Activated naive CD8-positive, alpha-beta T cell treated with anti-CD3 and anti-CD28 coated beads for 36 hours (primary cell): ENCODE measurements at places on chromosomes 1 and 21. TPM values are rescaled to one million over a fixed set of nuclear protein-coding genes. Genes with fewer than 3 reads are reported as not detected.

PIP5K1A gene
- total RNA-seq = 72.3 TPM

GRCh38 chr1:32767641-32768040 lies 49.5 kb downstream of the YARS1 start:
- H3K36me3 ChIP-seq = no peaks in the 10 kb centered on the region
- no peak for DNase-seq
- no peaks in the 10 kb centered on the region for H3K27me3 ChIP-seq
- no peak overlapping the region for H3K27ac ChIP-seq
- no peaks in the 10 kb centered on the region for H3K4me1 ChIP-seq

DNA sequence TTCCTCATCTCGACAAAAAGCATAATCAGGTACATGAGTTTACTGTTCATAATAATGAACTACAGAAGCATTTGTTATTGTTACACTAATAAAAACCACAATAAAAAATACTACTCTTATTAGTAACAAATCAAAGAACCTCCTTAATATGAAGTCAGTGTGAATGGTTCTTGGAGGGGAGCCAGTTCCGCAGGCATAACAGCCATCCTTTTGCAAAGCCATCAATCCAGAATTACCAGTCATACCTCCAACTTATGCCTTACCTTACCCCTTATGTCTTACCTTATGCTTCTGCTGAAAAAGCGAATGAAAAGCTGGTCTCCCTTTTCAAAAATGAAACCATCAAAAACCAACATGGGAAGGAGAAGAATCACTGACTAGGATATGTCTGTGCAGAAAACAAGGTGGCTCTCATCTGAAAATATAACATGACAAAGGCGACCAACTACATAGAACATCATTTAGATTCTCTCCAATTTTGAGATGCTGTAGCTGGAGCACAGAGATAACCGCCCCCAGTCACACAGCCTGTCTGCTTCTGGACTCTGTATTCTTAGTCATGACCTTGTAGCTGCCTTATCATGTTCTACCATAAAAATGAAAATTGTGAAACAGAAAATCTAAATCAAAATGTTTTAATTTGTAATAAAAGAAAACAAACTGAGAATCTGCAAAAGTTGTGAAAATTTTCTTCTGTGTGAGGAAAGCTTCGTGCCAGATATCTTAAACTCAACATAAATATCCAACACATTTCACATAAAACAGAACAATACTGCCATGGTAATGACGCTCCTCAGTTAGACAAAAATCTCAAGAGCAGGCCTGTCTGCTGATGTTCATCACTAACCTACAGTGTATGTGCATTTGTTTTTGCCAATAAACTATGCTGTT lies 438.2 kb downstream of the SMYD3 start:
- H3K27me3 ChIP-seq = no peaks in the 10 kb centered on the region
- no peak overlapping the region for H3K4me3 ChIP-seq
- no peak overlapping the region for H3K27ac ChIP-seq
- peaks cover 8% of the 10 kb centered on the region for H3K36me3 ChIP-seq

DNA sequence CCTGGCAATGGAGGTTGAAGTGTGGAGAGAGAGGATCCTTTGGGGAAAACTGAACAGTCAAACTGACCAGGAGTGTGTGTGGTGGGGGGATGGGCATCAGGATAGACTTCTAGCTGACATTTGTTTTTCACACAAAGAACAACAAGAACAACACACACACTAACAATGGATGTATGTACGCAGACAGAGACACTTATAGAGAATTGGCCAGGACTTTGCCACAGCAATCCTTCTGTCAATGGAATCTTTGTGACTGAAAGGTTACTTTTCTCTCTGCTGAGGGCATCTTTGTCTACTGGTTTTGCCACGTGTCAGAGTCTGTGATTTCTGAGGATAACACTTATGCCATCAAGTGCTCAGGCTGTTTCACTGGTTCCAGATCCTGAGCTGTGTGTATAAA lies 12.4 kb upstream of the FCGR2A start:
- no peak overlapping the region for H3K4me3 ChIP-seq
- H3K36me3 ChIP-seq = no peaks in the 10 kb centered on the region
- no peak overlapping the region for H3K27ac ChIP-seq
- peaks cover 60% of the 10 kb centered on the region for H3K27me3 ChIP-seq

RGS1 gene
- 9.4 TPM for total RNA-seq

TSPEAR gene
- total RNA-seq = not detected

KRTAP19-3 gene
- total RNA-seq = not detected

GRCh38 chr21:45599146-45599581 lies 44.4 kb upstream of the PCBP3 start:
- H3K27ac ChIP-seq = no peak overlapping the region
- no peaks in the 10 kb centered on the region for H3K36me3 ChIP-seq
- no peaks in the 10 kb centered on the region for H3K27me3 ChIP-seq
- peaks cover 8% of the 10 kb centered on the region for H3K4me1 ChIP-seq

TMPRSS15 gene
- not detected for total RNA-seq

TDRD5 gene
- total RNA-seq = not detected

- DNase-seq = no peak
- no peak overlapping the region for H3K27ac ChIP-seq
- H3K36me3 ChIP-seq = no peaks in the 10 kb centered on the region
Observed at GRCh38 chr1:95903060-95903459, 669.0 kb downstream of the RWDD3 start.

EDARADD gene
- total RNA-seq = 1.6 TPM

DNA sequence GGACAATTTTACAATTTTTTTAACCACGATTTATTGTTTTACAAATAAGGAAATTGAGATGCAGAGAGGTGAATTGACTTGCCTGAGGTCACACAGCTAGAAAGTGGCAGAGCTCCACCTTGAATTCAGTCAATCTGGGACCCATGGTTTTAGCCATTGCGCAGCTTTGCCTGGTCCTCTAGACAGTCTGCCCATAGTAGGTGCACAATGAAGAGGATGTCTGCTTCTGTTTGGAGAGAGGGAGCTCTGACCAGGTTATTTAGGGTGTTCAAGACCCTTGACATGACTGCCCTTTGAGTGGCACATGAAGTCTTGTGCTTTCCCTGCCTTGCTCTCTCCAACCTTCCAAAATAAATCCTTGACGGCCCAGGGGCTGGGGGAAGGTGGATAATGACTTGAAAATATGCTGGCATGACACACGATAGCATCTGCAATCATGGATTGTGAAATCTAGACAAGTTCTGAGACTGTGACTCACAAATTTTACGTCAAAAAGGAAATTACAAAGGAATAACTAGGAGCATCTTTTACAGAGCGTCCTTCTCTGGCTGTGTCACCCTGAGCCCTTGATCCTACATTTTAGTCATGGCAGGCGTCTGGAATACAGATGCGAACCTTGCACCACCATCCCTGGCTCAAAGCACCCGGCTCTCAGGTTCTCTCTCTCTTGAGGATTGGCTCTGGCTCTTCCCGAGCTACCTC lies 26.2 kb upstream of the ID3 start:
- H3K36me3 ChIP-seq = peaks cover 2% of the 10 kb centered on the region
- no peak for DNase-seq
- H3K27ac ChIP-seq = no peak overlapping the region
- H3K4me3 ChIP-seq = no peak overlapping the region
- H3K4me1 ChIP-seq = peaks cover 38% of the 10 kb centered on the region
- H3K27me3 ChIP-seq = no peaks in the 10 kb centered on the region

- DNase-seq = no peak
- H3K36me3 ChIP-seq = no peaks in the 10 kb centered on the region
- no peaks in the 10 kb centered on the region for H3K27me3 ChIP-seq
- no peak overlapping the region for H3K4me3 ChIP-seq
Observed at GRCh38 chr1:14694589-14694988, 96.1 kb downstream of the KAZN start.

- peaks cover 9% of the 10 kb centered on the region for H3K27me3 ChIP-seq
- no peak overlapping the region for H3K4me3 ChIP-seq
- no peaks in the 10 kb centered on the region for H3K4me1 ChIP-seq
Observed at GRCh38 chr1:90318431-90318830, 323.5 kb downstream of the ZNF326 start.

- H3K4me3 ChIP-seq = no peak overlapping the region
- peak; percentile 25 for DNase-seq
Observed at GRCh38 chr21:35840197-35840799, 220.0 kb downstream of the SETD4 start.

PADI1 gene
- not detected for total RNA-seq

HSPG2 gene
- total RNA-seq = 11.0 TPM

C1orf94 gene
- total RNA-seq = not detected

DNA sequence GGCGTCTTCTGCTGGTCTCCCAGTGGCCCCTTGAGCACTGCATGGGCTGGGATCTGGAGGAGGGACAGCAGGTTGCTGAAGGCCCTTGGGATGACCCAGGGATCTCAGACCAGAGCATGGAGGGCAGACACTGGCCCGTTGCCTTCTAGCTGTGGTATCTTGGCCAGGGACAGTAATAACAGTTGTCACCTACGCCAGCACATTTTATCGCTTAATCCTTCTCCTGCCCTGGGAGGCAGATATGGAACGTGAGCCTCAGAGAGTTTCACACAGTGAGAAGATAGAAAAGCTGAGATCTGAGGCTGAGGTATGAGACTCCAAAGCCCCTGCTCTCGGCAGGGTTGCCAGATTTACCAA lies 40.1 kb upstream of the RD3 start:
- peaks cover 8% of the 10 kb centered on the region for H3K4me1 ChIP-seq
- no peak overlapping the region for H3K27ac ChIP-seq
- DNase-seq = no peak
- no peaks in the 10 kb centered on the region for H3K36me3 ChIP-seq

KRTAP11-1 gene
- total RNA-seq = not detected

DNA sequence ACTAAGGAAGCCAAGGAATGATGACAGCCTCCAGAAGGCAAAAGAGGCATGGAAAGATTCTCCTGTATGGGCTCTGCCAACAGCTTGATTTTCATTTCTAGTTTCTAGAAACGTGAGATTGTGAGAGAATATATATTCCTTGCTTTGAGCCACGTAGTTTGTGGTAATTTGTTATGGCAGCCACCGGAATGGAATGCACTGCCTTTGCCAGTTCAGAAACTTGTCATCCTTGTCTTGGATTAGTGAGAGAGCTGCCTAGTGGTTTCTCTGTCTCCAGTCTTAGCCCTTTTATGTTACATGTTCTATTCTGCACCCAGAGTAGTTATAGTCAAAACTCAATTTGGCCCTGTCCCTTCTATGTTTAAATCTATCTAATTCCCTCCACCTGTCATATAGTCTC lies 216.0 kb upstream of the PTGFR start:
- no peaks in the 10 kb centered on the region for H3K4me1 ChIP-seq
- DNase-seq = no peak
- H3K27ac ChIP-seq = no peak overlapping the region
- H3K27me3 ChIP-seq = peaks cover 8% of the 10 kb centered on the region

- H3K27me3 ChIP-seq = no peaks in the 10 kb centered on the region
- no peak overlapping the region for H3K27ac ChIP-seq
- no peak overlapping the region for H3K4me3 ChIP-seq
- H3K4me1 ChIP-seq = no peaks in the 10 kb centered on the region
- DNase-seq = no peak
- H3K36me3 ChIP-seq = no peaks in the 10 kb centered on the region
Observed at GRCh38 chr1:6281511-6282402, 20.9 kb upstream of the GPR153 start.

BATF3 gene
- total RNA-seq = 74.7 TPM

MROH7 gene
- total RNA-seq = 0.12 TPM

FOXD3 gene
- total RNA-seq = not detected

DNA sequence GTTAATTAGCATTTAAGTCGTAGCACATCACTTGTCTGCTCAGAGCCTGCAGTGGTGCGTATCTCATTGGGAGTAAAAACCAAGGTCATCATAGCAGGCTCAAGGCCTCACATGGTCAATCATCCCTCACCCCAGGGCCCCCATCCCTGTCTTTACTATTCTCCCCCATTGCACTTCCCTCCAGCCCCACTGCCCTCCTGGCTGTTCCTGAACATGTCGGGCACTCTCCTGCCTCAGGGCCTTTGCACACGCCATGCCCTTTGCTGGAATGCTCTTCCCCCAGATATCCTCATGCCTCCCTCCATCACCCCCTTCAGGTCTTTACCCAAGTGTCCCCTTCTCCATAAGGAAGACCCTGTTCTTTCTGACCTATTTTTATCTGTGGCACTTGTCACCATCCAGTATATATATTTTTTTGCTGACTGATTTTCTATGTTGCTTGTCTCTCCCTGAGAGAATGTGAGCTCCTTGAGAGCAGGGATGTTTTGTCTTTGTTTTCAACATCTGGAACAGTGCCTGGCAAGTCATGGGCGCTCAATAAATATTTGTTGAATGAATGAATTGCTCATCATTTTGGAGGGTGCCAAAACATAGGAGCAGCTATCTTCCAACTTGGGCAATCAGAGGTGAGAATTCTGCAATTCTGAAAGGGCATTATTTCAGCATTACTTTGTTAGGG lies 74.1 kb upstream of the POU3F1 start:
- H3K27me3 ChIP-seq = no peaks in the 10 kb centered on the region
- DNase-seq = no peak
- H3K27ac ChIP-seq = no peak overlapping the region
- H3K36me3 ChIP-seq = no peaks in the 10 kb centered on the region

GRCh38 chr1:230174041-230174440 lies 107.0 kb downstream of the GALNT2 start:
- no peaks in the 10 kb centered on the region for H3K27me3 ChIP-seq
- DNase-seq = no peak
- H3K4me1 ChIP-seq = peaks cover 58% of the 10 kb centered on the region
- H3K4me3 ChIP-seq = no peak overlapping the region

DNA sequence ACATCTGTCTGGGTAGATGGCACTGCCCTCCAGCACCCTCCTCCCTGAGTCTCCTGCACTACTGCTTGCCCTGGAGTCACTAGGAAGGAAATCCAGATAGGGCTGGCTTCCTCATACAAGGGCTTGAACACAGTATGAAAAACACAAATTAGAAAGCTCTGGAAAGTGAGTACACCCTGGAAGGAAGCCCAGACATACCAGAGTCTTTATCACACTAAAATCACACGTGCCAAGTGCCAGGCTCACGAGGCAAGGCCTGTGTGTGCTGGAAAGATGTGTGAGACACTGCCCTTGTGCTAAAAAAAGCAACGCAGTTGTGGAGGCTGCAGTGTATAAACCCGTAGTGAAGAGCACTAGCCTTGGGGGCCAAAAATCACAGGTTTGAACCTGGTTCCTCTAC lies 28.3 kb upstream of the S100A7 start:
- peaks cover 21% of the 10 kb centered on the region for H3K27me3 ChIP-seq
- no peak overlapping the region for H3K4me3 ChIP-seq
- no peaks in the 10 kb centered on the region for H3K4me1 ChIP-seq

DNA sequence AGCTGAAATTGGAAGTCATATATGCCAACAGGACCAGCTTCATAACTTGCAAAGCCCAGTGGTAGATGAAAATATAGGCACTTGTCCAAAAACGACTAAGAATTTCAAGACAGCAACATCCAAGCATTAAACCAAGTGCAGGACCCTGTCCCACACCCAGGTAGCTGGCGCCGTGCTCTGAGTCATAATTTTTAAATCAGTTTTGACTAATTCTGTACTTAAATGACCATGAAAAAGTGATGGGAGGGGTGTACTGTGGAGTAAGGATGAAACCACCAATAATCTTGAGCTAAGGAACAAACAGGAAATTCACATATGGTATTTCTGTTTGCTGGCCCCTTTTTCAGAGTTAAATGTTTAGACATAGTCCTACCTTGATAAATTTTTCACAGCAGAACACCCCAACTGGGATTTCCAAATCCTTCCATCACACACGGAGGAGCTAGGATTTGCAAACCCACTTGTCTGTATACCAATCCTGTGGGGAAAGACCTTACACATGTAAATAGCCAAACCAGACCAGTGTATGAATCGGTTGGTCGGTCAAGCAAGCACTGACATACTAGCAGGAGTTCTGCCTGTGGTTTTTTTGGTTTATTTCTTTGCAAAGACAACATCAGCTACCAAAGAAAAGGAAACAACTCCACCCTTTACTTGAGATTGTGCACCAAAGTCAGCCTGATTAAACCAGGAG lies 235.7 kb upstream of the RAB4A start:
- no peak for DNase-seq
- H3K36me3 ChIP-seq = no peaks in the 10 kb centered on the region
- H3K27ac ChIP-seq = no peak overlapping the region
